ENCODE measurements at places on chromosomes 5 and 9. TPM values are rescaled to one million over a fixed set of nuclear protein-coding genes. Genes with fewer than 3 reads are reported as not detected.

The STPG3 gene
- not detected for total RNA-seq

The ASB6 gene
- total RNA-seq: 19.4 TPM

GRCh38 chr5:33737697-33738096, 154.1 kb downstream of the ADAMTS12 start:
- DNase-seq: no peak

DNA sequence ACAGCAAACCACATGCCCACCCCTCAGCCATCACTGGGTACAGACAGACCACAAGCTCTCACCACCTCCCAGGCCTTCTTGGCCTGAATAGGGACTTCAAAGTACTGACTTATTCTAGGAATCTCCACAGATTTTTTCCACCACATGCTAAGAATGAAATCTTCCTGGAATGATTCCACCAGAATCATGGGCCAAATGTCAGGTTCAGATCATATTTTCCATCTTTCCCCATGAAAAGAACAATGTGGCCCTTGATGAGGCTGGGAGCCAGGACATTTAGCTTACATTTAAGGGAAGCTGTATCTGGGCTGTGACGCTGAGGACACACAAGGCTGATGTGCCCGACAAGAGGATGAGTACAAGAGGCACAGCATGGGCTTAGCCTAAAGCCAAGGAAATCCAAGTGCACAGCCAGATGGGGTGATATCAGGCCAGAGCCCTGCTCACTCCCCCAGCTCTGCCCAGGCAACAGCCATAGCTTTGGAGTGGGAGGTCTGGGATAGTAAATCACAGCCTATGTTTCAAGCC, 28.1 kb downstream of the ACSL6 start:
- no peak for DNase-seq

The SPINK7 gene
- not detected for total RNA-seq

The ZDHHC21 gene
- 3.7 TPM for total RNA-seq

DNA sequence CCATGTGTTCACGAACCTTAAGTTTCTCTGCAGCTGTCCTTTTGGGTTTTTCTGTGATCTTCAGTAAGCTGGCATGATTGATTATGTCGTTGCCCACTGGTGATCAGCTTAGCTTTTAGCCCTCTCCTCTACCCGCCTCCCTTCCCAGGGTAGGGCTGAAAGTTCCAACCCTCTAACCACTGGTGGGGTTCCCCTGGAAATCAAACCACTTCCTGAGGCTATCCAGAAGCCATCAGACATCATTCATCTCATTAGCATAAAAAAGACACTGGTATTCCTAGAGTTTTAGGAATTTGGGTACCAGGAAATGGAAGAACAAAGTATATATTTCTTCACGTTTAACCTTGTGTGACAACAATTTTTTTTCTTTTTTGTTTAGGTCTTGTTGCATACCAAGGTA, 29.8 kb downstream of the SPIN1 start:
- no peak for DNase-seq

- no peak for DNase-seq
Observed at GRCh38 chr5:120869831-120870230, 405.7 kb downstream of the PRR16 start.

GRCh38 chr9:72542917-72543316, 21.5 kb downstream of the TMC1 start:
- DNase-seq: no peak

GRCh38 chr5:173480896-173481295, 135.6 kb downstream of the BOD1 start:
- DNase-seq: no peak

DNA sequence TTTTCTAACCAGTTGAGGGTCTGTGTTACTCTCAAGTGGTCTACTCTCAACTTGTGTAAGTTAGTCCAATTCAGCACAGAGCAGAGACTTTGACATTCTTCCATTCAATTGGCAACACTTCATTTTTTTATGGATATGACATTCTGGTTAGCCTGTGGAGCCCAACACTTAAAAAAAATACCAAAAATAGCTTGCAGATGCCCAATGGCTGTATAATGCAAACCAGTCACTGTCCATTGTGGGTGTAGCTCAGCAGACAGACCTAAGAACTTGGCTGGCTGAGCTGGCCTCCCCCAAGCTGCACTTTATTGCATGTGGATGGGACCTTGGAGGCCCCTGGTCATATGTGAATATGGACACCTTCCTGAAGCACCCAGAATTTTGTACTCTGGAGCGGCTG, 103.2 kb downstream of the DPYSL3 start:
- no peak for DNase-seq

All from gastrocnemius medialis (tissue), 4 donors.